ENCODE measurements at places on chromosomes 7 and 10.

GRCh38 chr10:102599565-102600327, 44.5 kb upstream of the TRIM8 start:
- no peak overlapping the region for H3K4me3 ChIP-seq
- peak overlapping the region; percentile 65 for H3K27ac ChIP-seq
- H3K4me1 ChIP-seq, result peaks cover 59% of the 10 kb centered on the region
- H3K27me3 ChIP-seq, result no peaks in the 10 kb centered on the region

- peaks cover 12% of the 10 kb centered on the region for H3K4me1 ChIP-seq
- no peak overlapping the region for H3K27ac ChIP-seq
These were observed 172.9 kb downstream of the TMEM26 start for GRCh38 chr10:61280303-61280702.

- H3K27me3 ChIP-seq, result no peaks in the 10 kb centered on the region
- no peak for DNase-seq
- no peak overlapping the region for H3K4me3 ChIP-seq
- H3K4me1 ChIP-seq, result peaks cover 46% of the 10 kb centered on the region
- H3K36me3 ChIP-seq, result no peaks in the 10 kb centered on the region
- no peak overlapping the region for H3K27ac ChIP-seq
These were observed 56.9 kb downstream of the GRB10 start for GRCh38 chr7:50725774-50726173.

DNA sequence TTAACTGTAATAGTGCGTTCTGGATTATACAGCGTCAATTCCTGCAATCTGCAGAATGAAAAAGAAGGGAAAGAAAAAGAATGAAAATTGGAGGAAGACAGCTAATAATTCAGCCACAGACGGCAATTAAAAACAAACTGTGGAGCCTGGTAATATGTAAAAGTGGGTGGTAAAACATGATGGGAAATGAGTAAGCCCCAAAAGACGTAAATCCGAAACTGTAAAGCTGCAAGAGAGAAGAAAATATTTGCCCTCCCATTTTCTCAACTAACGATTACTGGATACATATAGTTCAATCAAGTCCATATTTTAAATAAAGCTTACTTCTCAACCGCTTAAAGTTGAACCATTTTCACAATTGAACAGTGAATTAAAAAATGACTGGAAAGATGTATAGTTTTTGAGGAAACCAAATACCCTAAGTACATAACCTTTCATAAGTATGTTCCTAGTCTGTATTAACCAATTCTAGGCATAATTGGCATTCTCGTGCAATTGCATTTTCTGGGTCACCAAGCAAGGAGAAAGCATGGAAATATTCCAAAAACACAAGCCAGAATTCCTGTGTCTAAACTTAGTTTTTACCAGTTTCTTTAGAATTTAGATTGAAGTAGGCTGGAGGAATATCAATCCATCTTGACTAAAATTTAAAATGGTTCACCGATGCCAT, 44.8 kb downstream of the MALSU1 start:
- no peaks in the 10 kb centered on the region for H3K27me3 ChIP-seq
- no peak overlapping the region for H3K4me3 ChIP-seq
- H3K27ac ChIP-seq, result no peak overlapping the region
- H3K4me1 ChIP-seq, result no peaks in the 10 kb centered on the region

DNA sequence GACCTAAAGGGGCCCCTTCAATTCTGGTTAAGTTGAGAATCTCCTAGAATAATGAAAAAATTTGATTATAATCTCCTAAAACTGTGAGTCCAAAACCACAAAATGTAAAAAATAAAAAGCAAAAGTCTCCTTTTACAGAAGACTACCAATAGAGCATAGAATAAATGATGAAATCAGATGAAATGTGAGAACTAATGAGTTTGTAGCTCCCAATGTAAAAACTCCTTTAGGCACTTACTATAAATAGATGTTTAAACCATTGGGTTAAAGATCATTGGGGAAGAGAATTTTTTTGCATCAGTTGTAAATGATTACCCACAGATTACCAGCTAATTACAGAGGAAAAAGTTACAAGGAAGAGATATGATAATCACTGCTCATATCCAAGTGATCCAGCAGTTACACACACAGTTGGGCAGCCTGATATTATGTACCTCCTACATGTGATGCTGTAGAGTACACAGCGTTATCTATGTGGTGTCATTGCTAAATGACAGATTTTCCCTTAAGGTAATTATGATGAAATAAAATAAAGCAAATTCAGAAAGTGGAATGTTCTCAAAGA, 282.7 kb upstream of the SEMA3D start:
- no peak for DNase-seq
- no peaks in the 10 kb centered on the region for H3K36me3 ChIP-seq
- no peak overlapping the region for H3K27ac ChIP-seq
- no peak overlapping the region for H3K4me3 ChIP-seq
- no peaks in the 10 kb centered on the region for H3K27me3 ChIP-seq

DNA sequence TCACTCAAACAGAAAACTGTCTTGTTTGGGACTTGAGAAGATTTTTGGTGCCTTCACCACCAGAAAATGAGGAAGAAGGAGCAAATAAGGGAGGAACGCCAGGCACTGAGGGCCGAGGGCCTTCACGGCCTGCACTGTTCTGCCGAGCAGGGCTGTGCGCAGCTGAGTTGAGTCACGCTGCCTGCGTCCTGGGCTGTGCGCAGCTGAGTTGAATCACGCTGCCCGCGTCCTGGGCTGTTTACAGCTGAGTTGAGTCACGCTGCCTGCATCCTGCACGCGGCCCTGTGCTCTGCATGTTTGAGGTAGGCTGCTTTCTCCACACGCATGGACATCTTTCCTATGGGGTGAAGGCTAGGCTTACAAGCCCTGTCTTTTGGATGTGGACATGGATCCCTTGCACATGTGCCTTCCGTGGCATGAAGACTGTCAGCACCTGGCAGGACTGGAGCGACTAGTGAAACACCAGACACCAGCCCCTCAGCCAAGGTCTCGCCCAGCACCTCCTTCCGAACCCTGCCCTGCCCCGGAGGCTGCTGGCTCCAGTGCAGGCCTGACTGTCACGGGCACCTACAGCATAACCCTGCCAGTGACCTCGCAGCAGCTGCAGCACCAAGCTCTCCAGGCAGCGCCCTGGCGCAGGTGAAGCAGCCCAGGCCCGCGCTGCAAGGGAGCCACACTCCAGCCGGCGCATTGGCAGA, 96.7 kb downstream of the HTR5A start:
- no peaks in the 10 kb centered on the region for H3K4me1 ChIP-seq
- H3K27ac ChIP-seq, result no peak overlapping the region
- no peak overlapping the region for H3K4me3 ChIP-seq

DNA sequence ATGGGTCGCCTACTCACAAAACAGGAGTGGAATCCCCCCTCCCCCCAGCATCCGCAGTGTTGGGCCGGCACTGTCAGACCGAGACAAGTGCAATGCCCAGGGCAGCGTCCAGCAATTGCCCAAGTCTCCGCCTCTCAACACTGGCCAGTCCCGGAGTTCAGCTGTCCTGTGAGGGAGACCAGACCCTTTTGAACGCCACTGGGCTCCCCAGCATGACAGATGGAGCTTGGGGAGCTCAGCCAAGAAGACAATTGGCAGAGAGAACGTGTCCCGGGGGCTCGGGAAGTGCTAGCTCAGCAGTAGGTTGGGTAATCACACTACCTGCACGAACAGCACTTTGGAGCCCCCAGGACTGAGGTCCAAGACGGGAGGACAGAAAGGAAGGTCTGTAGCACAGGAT, 4.7 kb downstream of the COPS6 start:
- peaks cover 6% of the 10 kb centered on the region for H3K4me1 ChIP-seq
- H3K27ac ChIP-seq, result no peak overlapping the region
- no peak for DNase-seq
- no peak overlapping the region for H3K4me3 ChIP-seq

DNA sequence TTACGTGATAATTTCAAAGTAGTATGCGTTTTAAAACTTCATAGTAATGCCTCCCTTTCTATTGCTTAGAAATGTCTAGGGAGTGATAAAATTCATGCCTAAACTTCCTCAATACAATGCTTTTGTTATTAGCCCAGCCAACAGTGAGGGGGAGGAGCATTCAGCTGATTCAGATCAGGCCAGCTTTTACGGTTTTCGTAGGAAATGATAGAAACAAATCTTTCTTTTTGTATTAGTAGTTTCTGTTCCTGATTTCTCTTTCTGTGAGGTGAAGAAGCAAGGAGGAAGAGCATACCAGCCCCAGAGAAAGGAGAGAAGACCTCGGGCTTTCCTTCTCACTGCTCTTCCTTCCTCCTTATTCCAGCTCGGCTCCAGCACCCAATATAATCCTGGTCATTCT, 35.2 kb upstream of the ITPRID1 start:
- peaks cover 4% of the 10 kb centered on the region for H3K4me1 ChIP-seq
- no peaks in the 10 kb centered on the region for H3K36me3 ChIP-seq
- H3K4me3 ChIP-seq, result no peak overlapping the region
- DNase-seq, result no peak
- no peak overlapping the region for H3K27ac ChIP-seq

DNA sequence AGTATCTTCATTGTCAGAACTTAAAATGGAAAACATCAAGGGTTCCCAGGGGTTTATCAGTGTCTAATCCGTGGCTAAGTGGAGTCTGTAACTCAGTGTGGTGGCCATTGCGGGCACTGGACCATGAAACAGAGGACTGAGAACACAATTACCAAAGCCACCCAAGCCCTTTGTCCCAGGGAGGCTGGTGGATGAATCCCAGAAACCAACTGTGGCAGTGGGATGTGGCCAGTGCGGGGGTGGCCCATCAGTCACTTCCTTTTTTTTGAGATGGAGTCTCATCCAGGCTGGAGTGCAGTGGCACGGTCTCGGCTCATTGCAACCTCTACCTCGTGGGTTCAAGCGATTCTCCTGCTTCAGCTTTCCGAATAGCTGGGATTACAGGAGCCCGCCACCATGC, 61.8 kb downstream of the TACC2 start:
- H3K4me1 ChIP-seq, result peaks cover 5% of the 10 kb centered on the region
- peak overlapping the region; percentile 11 for H3K27ac ChIP-seq
- no peak overlapping the region for H3K4me3 ChIP-seq
- no peaks in the 10 kb centered on the region for H3K36me3 ChIP-seq
- DNase-seq, result no peak
- no peaks in the 10 kb centered on the region for H3K27me3 ChIP-seq

GRCh38 chr10:118753331-118754228, 1.2 kb downstream of the CACUL1 start:
- no peaks in the 10 kb centered on the region for H3K27me3 ChIP-seq
- H3K36me3 ChIP-seq, result no peaks in the 10 kb centered on the region
- peak overlapping the region; percentile 99 for H3K4me3 ChIP-seq
- H3K27ac ChIP-seq, result peak overlapping the region; percentile 90
- H3K4me1 ChIP-seq, result peaks cover 16% of the 10 kb centered on the region
- no peak for DNase-seq

DNA sequence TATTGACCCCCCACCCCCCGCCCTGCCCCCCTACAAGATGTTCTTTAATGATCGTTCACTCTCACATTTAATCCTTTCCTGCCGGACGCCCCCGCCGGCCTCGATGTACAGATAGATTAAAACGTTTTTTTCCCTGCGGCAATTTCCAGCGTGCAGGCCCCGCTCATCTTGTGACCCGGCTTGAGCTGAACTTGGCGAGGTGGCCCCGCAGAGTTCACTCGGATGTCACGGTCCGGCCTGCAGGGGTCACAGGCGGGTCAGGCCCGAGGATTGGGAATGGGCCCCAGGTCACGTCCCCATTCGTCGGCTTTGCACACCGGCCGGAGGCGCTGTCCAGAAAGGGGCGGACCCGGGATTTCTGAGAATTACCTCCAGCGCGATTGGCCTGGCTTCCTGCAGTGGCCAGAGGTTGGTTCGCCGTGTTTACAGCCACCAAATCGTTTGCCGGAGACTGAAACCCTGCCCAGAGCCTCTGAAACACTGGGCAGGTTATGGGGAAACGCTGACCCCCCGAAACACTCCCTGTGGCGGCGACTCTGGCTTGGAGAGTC, 1.9 kb upstream of the CYP26A1 start:
- peak; percentile 71 for DNase-seq
- H3K27me3 ChIP-seq, result peaks cover 74% of the 10 kb centered on the region
- H3K4me3 ChIP-seq, result peak overlapping the region; percentile 45
- peaks cover 41% of the 10 kb centered on the region for H3K4me1 ChIP-seq

DNA sequence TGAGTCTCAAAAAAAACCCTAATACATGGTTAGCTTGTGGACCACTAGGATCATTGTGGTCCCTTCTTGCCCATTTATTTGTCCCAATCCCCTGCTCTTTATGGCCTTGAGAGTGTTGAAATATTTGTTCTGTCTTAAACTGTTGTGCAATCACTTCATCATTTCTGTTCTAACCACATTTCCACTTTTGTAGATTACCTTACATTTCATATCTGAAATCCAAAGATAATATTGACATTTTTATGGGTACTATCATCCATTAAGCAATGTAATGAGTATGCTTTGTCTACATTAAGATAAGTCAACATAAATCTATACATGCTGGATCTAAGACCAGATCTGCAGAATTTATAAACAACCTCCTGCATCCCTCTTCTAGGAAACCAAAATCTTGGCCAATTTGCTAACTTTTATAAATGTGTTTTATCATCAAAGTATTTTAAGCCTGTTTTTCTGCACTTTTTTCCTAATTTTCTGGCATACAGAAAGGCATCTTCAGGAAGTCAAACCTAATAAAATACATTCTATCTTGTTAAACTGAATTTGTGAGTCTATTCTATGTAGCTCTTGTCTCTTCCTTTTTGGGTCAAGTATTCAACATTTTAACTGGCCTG, 359.4 kb upstream of the CELF2 start:
- no peak for DNase-seq
- peaks cover 12% of the 10 kb centered on the region for H3K4me1 ChIP-seq
- H3K27me3 ChIP-seq, result no peaks in the 10 kb centered on the region
- no peaks in the 10 kb centered on the region for H3K36me3 ChIP-seq
- no peak overlapping the region for H3K4me3 ChIP-seq

- no peaks in the 10 kb centered on the region for H3K36me3 ChIP-seq
- H3K27ac ChIP-seq, result no peak overlapping the region
- H3K27me3 ChIP-seq, result no peaks in the 10 kb centered on the region
- H3K4me1 ChIP-seq, result no peaks in the 10 kb centered on the region
These were observed 186.2 kb downstream of the DNAJB6 start for GRCh38 chr7:157522954-157523353.

- no peaks in the 10 kb centered on the region for H3K36me3 ChIP-seq
- H3K4me1 ChIP-seq, result no peaks in the 10 kb centered on the region
- DNase-seq, result no peak
- H3K4me3 ChIP-seq, result no peak overlapping the region
- H3K27me3 ChIP-seq, result no peaks in the 10 kb centered on the region
- H3K27ac ChIP-seq, result no peak overlapping the region
These were observed 23.6 kb upstream of the FGL2 start for GRCh38 chr7:77223261-77223660.

- no peaks in the 10 kb centered on the region for H3K27me3 ChIP-seq
- no peak overlapping the region for H3K4me3 ChIP-seq
These were observed 18.6 kb downstream of the NSMCE4A start for GRCh38 chr10:121956111-121957061.

DNA sequence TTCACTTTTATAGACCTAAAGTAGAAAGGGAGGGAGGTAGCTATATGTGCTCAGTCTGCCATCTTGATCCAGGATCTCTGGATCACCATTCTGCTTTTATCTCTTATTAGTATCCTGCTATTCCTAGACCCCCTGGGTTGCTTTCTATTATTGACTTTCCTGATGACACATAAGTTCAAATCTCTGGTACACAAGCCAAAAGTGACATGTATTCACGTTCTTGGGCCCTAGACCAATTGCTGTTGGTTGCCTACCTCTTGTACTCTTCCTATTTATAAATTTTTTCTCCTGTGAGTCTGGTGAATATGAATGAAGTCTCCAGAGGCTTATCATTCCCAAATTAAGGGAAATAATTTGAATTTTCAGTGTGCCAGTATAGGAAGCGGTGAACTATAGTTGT, 56.9 kb downstream of the DNMBP start:
- H3K27ac ChIP-seq, result no peak overlapping the region
- no peaks in the 10 kb centered on the region for H3K27me3 ChIP-seq
- H3K4me3 ChIP-seq, result no peak overlapping the region
- DNase-seq, result no peak
